ENCODE measurements at places on chromosomes 5 and 9. TPM values are rescaled to one million over a fixed set of nuclear protein-coding genes. Genes with fewer than 3 reads are reported as not detected.

Gene NR3C1
- 52.6 TPM for total RNA-seq

Gene DAPK1
- total RNA-seq: 0.87 TPM

Gene RANBP17
- total RNA-seq: not detected

Gene CFAP90
- total RNA-seq: 0.69 TPM

Gene TEX48
- not detected for total RNA-seq

Gene LECT2
- total RNA-seq: not detected

Gene SPATA31C1
- not detected for total RNA-seq

Gene PCDHGA9
- total RNA-seq: 0.15 TPM

Gene ACOT12
- 0.74 TPM for total RNA-seq

Gene SHC3
- total RNA-seq: 1.7 TPM

Gene PRRC1
- 48.7 TPM for total RNA-seq

Gene TICAM2
- total RNA-seq: 1.6 TPM

Gene ZNF658
- 3.6 TPM for total RNA-seq

Gene NR4A3
- total RNA-seq: 0.13 TPM

Gene ANKRD33B
- 19.1 TPM for total RNA-seq

Gene FAM151B
- total RNA-seq: 2.8 TPM
